ENCODE measurements at places on chromosomes 7 and 10. TPM values are rescaled to one million over a fixed set of nuclear protein-coding genes. Genes with fewer than 3 reads are reported as not detected.
A peak's percentile ranks its signal among the peaks of the same experiment; 100 is the strongest.

DNA sequence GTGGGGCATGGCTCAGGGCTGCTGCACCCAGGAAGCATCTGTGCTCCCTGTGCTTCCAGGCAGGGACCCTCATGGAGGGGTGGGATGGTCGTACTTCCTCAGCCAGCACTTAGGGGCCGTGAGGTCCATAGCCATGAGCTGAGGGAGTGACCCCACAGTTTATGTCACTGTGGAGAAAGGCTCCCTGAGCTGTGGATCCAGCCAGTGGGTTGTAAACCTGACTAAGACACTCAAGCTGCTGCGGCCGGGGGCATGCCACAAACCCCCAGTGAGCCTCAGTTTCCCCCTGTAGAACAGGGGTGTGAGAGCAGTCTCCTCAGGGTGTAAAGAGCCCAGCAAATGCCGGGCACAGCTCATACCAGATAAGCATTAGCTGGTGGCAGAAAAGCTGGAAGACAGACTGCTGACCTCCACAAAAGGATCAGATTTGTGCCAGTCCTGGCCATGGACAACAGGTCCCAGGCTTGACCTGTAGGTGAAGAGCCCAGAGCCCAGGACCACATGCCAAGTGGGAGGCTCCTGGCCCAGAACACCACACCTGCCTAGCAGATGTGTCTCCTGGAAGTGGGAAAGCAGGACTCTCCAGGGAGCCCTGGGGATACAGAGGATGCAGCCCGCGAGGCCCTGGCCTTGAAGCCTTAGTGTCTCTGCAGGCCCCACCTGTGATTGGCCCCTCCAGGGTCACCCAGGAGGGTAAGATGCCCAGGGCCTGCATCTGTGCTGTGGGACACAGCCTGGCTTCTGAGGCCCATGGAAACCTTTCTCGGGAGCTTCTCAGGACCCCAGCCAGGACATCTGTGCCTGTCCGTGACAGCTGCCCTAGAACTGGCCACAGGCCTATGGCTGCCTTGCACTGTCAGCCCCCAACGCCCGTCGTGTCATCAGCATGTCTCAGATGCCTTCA, 78.1 kb upstream of the RET start:
- no peak for DNase-seq

GRCh38 chr10:29598851-29599311, 35.9 kb downstream of the SVIL start:
- no peak for DNase-seq

GRCh38 chr10:84407388-84408049, 79.1 kb downstream of the CCSER2 start:
- DNase-seq, result no peak

- DNase-seq, result no peak
Observed at GRCh38 chr10:75233444-75234016, 2.2 kb downstream of the COMTD1 start.

- DNase-seq, result no peak
Observed at GRCh38 chr10:132355297-132355696, 23.3 kb downstream of the LRRC27 start.

GRCh38 chr10:35182631-35183510, 56.2 kb downstream of the CREM start:
- no peak for DNase-seq

GRCh38 chr10:110387983-110388686, 83.4 kb upstream of the SMNDC1 start:
- peak; percentile 61 for DNase-seq

CFAP46 gene
- 0.26 TPM for total RNA-seq

GHRHR gene
- total RNA-seq, result not detected

ANK3 gene
- total RNA-seq, result 33.3 TPM
